Stimulated activated CD8-positive, alpha-beta memory T cell treated with anti-CD3 and anti-CD28 coated beads, Interleukin-4, amount 100 ng/mL, for 24 hours (primary cell): ENCODE measurements at places on chromosomes 16 and 17.

DNA sequence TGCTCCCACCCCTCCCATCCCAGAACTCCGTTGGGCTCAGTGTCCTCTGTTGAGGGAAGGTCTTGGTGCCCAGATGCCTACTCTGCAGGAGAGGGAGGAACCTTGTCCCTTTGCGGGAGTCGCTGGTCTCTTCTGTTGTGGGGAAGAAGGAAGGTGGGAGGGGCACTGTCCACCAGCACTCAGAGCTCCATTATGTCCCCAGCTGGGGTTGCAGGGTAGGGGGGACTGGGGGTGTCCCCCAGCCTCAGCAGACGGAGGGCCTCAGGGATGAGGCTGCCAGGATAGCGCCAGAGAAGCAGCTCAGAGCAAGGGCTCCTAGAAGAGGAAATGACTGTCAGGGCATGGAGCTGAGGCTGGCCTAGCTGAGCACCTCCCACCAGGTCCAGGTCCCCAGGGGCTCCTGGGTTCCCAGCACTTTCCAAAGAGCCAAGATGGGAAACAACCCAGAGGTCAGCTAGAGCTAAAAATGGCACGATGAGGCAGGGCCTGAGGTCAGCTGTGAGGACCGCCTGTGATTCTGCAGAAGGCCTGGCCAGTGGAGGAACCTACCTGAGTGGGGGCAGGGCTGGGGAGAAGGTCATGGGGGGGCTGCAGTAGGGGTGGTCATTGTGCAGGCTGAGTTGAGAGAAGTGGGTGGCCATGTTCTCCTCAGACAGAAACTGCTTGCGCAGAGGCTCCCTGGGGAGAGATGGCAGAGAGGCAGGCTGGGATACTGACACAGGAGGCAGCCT, 893 bp downstream of the HCFC1R1 start:
- no peak for DNase-seq

GRCh38 chr16:80623376-80623775, 82.6 kb downstream of the DYNLRB2 start:
- no peak for DNase-seq

- no peak for DNase-seq
These were observed 65.2 kb downstream of the ABCC1 start for GRCh38 chr16:16014329-16015224.

DNA sequence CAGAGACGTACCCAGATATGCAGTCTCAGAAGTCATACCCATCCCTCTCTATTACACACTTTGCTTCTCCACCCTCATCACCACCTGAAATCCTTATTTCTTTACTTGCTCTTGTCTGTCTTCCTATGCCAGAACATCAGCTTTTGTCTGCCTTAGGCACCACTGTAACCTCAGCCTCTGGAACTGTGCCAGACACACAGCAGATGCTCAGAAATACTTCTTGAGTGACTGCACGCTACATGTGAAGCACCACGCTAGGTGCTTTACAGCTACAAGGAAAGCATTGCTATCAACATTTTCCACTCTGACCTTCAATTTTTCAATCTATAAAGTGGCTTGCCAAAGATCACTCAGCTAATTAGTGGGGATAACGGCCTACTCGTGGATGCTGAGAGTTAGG, 226.8 kb downstream of the CHD9NB start:
- DNase-seq: no peak

- no peak for DNase-seq
These were observed 651.8 kb upstream of the GOT2 start for GRCh38 chr16:59385959-59386358.

- DNase-seq: no peak
These were observed 53.3 kb downstream of the ZNF778 start for GRCh38 chr16:89270666-89271345.

DNA sequence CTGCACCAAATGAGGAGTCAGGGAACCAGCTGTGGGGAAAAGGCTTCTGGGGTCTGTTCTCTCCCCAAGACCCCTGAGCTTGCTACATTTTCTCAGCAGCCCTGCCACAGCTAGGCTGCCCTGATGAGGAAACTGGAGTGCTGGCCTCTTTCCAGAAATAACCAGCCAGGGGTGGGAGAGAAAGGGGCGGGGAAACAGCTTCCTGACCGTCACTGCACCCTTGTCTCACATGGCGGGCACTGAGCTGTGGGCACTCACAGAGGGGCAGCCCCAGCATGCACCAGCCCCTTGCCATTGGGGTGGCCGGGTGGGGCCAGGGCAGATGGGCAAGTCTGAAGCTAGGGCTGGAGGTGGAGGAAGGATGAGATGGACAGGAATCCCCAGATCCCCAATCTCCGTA, 2.9 kb downstream of the SRL start:
- DNase-seq: no peak

- peak; percentile 30 for DNase-seq
These were observed 270.7 kb downstream of the NTN1 start for GRCh38 chr17:9291912-9292560.

- no peak for DNase-seq
These were observed 79.7 kb downstream of the CYLD start for GRCh38 chr16:50821586-50821985.

GRCh38 chr17:45052052-45052772, 780 bp upstream of the DCAKD start:
- peak; percentile 7 for DNase-seq

- DNase-seq: no peak
These were observed at the start of gene RAB34 for GRCh38 chr17:28717578-28718332. Gene RAB34, minus strand, starts transcription at chr17:28717868. Its CDS starts 602 bp downstream, at chr17:28717266.

GRCh38 chr16:31371619-31372484, 16.9 kb downstream of the ITGAX start:
- no peak for DNase-seq

DNA sequence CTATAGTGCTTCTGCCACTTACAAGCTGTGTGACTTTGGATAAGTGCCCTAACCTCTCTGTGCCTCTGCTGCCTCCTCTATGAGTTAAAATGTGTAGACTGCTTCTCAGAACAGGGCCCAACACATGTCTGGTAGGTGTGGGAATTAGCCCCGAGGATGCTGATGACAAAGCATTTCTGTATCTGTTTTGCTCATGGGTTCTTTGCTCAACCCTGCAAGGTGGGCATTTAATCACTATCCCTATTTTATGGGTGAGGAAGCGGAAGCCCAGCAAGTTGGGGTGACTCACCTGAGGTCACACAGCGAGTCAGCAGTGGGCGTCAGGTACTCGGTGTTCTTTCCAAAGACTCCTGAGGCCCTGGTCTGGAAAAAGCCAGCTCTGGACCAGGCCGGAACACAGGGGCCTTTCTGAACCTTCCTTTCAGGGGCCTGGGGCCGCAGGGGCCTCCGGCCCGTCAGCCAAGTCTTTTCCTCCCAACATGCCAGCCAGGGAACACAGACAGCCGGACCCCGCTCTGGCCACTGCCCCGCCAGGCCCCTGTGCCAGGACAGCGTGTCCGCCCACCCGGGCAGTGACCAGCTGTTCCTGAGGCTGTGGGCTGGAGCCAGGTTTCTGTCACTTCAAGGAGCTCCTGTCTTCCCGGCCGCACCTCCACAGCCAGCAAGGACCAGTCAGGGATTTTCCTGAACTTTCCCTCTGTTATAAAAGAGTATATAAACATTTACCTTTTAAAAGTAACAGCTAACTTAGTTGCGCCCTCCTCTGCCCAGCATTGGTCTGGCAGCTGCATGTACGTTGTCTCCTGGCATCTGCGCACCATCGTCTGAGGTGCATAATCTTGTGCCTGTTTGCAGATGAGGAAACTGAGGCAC, 62.5 kb downstream of the SREBF1 start:
- DNase-seq: no peak

DNA sequence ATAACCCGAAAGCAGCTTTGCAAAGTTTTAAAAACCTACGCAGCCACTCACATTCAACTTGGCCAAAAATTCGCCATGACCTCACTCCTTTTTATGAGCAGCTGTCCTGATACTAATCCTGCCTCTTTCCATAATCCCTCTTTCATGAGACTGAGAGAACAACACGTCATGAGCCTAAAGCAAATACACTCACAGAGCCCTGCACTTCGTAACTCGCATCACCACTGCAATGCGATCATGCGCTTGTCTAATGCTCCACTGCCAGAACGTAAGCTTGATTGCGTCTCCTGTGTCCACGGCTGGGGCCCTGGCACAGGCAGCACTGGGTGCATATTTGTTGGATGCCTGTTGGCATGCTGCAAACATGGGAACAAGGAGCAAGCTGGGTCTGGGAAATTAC, 36.2 kb downstream of the CDRT4 start:
- no peak for DNase-seq
